Gastroesophageal sphincter (tissue), 4 donors: ENCODE measurements at places on chromosomes 1 and 21. TPM values are rescaled to one million over a fixed set of nuclear protein-coding genes. Genes with fewer than 3 reads are reported as not detected.

DNA sequence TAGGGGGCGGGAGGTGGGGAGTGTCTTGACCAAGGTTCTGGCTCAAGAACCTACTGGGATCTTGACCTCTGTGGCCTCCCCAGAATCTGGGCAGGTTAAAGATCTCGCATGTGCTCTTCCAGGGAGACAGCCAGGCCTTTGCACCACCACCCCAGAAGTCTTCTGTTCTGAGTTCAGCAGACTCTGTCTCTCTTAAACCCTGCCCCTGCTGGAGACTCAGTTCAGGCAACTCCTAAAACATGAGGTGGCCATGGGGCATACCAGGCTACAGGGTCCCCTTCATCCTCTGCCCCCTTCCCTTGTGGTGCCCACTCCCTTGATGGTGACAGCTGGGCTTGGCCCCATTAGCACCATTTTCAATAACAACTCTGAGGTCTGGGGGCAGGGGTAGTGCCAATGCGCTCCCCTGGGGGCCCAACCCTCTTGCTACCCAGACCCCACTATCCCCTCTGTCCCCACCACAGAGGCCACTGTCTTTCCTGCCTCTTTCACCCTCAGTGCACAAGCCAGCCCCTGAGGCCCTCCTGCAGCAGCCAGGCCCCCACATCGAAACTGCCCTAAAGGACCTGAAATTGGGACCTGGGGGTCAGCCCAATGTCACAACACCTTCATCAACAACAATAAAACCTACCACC, 132.7 kb upstream of the RUNX3 start:
- ATAC-seq, result no peak

DNA sequence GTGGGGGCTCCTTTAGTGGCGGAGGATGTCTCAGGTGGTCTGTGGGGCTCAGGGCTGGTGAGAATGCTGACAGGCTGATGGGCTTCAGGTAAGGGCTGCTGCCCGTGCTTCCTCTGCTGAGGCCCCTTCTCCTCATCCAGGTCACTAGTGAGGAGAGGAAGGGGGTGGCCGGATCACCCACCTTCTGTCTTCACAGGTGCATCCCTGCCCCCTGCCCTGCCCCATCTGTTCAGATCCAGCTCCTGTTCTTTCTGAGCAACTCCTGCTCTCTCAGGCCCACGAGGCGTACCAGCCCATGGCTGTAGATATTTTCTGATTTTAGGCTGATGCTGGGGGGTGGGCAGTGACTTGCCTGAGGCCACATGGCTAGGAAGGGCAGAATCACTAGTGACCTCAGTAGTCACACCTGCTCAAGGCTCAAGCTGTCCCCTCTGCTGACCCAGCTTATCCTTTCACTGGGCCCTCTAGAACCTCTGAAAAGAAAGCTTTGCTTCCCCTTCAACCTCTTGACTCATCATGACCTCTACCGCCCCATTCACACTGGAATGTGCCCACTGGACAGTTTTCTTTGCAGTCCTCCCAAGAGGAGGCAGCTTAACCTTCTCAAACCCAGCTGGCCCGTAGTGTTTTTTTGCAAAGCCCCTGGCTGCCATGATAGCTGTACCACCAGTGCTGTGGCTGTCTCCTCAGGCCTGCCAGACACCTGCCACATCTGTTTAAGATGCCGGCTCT, 14.8 kb downstream of the DCST2 start:
- ATAC-seq, result no peak

DNA sequence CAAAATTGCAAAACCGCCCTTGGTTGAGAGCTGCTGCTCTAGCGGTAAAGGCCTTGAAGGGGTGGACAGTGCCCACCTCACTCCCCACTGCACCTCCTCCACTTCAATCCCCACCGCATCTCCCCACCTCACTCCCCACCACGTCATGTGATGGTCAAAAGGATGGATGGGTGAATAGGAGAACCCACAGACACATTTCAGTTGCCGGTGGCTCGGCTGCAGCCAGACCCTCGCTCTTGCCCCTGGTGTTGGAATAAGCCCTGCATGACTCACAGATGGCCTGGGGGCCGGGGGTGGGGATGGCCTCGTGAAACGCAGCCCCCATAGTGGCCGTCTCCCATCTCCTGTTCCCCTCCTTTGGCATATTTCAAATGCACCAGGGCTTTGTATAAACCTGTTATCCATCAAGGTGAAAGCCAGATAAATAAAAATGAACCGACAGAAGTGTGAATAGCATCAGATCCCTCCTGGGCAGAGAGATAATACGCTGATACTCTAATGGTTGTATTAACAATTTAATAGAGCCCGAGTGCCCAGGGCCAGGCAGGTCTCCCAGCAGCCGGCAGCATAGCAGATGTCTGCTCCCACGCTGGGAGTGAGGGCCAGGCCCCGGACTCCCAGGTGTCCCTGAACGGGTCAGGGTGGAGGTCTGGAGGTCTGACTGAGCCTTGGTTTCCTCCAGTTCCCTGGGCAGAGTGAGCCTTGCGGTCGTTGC, 300.3 kb downstream of the NPHP4 start:
- no peak for ATAC-seq

- no peak for ATAC-seq
These were observed 22.7 kb upstream of the GNG12 start for GRCh38 chr1:67855961-67856360.

- no peak for ATAC-seq
These were observed 38.6 kb upstream of the GADD45A start for GRCh38 chr1:67646145-67647035.

DNA sequence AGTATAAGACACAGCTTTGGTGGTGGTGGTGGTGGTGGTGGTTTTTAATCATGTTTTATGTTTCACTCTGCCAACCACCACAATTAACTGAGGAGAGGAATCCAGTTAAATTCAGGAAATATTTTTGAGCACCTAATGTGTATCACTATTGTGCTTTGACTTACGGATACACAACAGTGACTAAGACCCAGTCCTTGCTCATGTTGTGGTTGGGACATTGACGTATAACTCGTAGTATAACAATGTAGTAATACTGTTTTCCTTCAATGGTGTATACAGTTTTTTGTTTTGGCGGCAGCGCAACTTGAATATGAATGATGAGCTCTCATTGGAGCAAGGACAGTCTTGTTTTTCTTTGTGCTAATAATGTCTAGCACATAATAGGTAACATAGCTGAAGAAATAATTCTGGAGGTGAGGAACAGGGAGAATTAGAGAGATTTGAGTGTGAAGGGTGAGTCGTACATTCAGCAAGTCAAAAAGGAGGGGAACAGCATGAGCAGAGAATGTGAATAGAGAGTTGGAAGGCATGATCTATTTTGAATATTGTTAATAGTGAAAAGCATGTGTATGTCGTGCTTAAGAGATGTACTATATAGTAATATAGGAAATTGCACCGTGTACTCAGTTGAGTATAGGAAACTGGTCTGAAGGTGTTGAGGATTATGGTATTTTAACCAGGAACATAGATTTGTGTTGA, 5.5 kb downstream of the CACYBP start:
- ATAC-seq, result no peak

DNA sequence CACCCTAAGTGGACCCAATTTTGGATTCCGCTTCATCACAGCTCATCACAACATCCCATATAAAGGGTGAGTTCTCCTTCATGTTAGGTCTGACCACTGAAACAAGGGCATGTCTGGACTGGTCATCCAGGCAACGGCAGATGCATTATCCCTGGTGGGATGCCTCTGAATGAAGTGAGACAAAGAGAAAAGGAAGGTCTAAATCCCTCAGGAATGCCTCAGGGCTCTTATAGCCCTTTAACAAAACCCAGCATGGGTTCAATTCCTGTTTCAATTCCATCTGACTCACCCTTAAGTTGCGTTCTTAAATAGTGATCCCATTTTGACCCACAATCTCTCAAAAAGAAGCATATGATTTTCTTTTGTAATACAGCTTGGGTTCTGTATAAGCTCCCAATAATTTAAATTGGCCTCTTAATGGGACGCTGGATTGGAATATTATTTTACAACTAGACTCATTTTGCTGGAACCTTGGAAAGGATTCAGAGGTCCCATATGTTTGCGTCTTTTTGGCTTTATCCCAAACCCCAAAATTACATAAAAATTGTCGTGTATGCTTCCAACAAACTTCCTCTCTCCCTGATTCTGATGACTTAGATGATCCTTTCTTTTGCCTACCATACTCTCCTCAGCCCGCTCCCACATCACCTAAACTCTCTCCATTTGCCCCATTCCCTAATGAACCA, 287.4 kb upstream of the ZP4 start:
- no peak for ATAC-seq

DNA sequence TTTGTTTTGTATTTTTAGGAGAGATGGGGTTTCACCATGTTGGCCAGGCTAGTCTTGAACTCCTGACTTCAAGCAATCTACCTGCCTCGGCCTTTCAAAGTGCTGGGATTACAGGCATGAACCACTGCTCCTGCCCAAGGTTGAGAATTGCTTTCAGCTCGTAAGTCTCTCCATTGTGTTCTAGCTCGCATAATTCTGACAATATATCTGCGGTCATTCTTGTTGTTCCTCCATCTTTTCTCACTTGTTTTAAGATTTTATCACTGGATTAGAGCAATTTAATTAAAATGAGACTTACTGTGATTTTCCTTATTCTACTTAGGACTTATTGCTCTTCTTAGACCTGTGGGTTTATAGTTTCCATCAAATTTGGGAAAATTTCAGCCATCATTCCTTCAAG, 102.9 kb downstream of the AHCTF1 start:
- no peak for ATAC-seq

GRCh38 chr21:38468989-38469388, 29.3 kb downstream of the ERG start:
- ATAC-seq, result no peak

DNA sequence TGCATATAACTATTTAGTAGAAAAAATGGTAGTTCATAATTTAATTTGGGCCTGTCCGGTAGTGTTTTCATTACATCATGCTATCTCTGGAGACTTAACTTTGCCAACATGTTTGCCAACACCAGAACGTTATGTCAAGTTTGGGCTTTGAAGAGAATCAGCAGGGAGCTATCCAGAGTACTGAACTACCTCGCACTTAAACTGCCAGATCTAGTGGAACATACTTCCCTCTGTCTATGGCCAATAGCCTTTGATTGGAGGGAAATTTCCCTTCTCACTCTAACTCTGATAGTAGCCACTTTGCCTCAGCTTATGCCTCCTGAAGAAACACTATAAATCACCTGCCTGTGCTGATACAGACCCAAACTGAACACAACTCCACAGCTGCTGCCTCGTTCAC, 10.0 kb downstream of the LRRC53 start:
- no peak for ATAC-seq

DNA sequence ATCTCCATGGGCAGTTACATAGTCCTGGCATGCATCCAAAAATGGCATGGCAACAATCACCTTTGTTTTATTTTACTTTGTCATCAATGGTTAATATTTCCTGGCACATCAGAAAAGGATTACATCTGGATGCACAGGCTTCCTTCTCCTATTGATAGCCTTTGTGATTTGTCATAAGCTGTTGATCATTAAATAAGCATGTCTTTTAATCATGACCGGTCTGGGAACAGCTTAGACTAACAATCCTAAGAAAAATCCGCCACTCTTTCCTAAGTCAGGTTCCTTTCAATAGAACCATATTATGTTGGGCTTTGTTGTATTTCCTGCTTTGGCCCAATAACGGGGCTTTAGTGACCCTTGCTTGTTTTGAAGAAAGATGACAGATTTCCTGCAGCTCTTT, 330.6 kb downstream of the DUSP10 start:
- no peak for ATAC-seq

DNA sequence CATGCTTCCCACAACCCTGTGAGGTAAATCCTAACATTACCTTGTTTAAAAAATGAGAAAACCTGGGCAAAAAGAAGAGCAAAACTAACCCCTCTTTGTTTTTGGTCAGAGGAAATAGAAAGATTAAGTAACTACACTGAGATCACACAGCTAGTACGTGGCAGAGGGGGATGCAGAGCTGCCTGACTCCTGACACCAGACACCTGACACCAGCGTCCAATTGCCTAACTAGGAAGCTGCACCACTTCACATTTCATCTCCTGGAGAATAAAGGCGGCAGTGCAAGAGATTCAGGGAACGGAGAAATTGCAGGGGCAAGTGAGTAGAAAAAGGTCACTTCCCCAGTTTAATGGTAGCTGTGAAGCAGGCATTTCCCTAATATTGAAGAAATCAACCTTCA, 229.3 kb upstream of the PTBP2 start:
- ATAC-seq, result no peak

DNA sequence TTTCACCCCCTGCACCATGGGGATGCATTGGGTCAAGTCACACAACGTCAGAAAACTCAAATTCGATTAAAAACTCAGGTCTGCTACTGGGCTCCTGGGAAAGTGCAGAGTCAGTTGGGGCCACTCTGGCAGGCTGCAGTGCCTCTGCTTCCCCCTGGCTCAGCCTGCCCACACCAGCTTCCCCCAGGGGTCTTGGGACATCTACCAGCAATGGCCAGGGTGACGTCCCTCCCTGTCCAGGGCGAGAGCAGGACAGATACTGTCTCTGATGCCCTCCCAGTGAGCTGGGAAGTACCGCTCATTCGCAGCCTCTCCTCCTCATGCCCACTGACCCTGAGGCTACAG, 106.2 kb upstream of the COL6A1 start:
- no peak for ATAC-seq

- ATAC-seq, result no peak
These were observed 6.8 kb downstream of the PCP4L1 start for GRCh38 chr1:161265305-161265704.

GRCh38 chr21:38297194-38297631, 40.4 kb downstream of the KCNJ15 start:
- ATAC-seq, result no peak

DNA sequence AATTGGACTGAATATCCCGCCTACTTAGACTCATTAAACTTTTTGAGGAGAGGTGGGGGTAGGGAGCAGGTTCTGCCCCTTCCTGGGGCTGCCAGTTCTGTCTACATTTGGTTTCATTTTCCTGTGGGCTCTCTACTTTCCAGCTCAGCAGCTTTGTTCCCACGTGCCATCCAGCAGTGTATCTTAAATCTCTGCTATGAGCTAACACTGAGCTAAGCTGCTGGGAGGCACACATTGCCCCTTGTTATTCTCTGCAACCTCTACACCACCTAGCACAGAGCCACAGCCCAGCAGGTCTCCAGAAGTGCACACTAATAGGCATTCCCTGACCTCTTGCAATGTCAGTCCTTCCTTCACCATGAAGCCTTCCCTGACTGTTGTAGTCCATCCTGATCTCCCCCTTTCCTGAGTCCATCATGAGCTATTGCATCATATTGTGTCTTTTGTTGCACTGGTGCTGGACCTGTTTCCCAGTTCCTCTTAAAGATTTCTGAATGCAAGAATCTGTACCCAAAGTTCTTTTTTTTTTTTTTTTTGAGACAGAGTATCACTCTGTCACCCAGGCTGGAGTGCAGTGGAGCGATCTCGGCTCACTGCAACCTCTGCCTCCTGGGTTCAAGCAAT, 28.7 kb upstream of the NRDC start:
- ATAC-seq, result no peak

DNA sequence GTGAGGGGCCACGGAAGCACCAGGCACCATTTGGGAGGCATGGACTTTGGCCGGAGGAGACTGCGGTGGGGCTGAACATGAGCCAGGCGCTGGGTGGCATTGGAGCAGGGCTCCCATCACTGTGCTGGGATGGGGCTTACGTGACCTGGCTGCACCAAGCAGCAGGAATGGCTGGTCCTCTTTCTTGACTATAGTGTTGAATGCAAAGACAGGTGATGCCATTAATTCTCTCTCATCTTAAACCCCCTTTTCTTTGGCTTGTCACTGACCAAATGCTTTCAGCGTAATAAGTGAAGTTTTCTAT, 447.9 kb downstream of the CAMTA1 start:
- ATAC-seq, result no peak

CIART gene
- total RNA-seq, result 7.9 TPM

KTI12 gene
- 7.4 TPM for total RNA-seq

HEYL gene
- total RNA-seq, result 6.3 TPM

SLC25A33 gene
- 11.5 TPM for total RNA-seq

KCNA3 gene
- 1.9 TPM for total RNA-seq

SPATA46 gene
- not detected for total RNA-seq

ECM1 gene
- total RNA-seq, result 29.7 TPM
